ENCODE measurements at places on chromosomes 2 and 18.

DNA sequence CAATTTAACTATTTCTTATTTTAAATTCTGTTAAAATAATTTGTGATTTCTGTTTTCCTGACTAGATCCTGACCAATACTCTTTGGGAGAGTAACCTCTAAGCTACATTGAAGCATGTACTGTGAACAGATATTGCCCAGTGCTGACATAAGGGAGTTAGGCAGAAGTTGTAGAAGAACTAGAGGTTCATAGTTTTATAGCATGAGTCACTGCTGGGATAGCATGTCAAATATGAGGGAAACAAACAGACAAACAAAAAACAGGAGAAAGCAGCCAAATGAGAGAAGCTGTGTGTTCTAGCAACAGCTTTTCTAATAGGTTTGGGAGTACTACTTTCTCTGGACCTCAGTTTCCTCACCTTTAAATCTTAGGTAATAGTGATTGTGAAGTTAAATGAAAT, 72.4 kb downstream of the CERS6 start:
- no peak for DNase-seq

GRCh38 chr18:69680123-69680522, 267.6 kb downstream of the CD226 start:
- no peak for DNase-seq

GRCh38 chr2:68345129-68345875, 19.8 kb upstream of the PLEK start:
- DNase-seq: peak; percentile 18

- DNase-seq: peak; percentile 80
Measured at GRCh38 chr2:8515864-8516533, 165.9 kb upstream of the ID2 start.

DNA sequence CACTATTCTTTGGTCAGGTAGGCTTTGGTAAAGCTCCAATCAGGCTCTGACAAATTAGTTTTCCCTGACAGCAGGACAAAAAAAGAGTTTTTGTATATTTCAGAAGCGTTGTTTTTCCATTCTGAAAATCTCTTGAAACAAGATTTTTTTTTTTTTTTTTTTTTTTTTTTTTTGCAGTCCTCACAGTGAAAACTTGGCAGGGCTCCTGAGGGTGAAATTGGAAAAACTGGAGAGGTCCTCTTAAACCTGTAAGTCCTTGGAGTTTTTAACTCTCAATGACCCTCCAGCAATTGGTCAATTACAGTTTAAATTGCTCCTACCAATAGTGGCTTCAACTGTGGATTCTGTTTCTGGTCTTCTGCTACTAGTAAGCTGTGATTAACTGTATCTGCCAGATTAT, 244.5 kb upstream of the PKDCC start:
- no peak for DNase-seq

GRCh38 chr2:18387441-18388206, 172.8 kb downstream of the RDH14 start:
- peak; percentile 65 for DNase-seq

GRCh38 chr2:140353541-140353940, 1573.4 kb upstream of the NXPH2 start:
- no peak for DNase-seq

DNA sequence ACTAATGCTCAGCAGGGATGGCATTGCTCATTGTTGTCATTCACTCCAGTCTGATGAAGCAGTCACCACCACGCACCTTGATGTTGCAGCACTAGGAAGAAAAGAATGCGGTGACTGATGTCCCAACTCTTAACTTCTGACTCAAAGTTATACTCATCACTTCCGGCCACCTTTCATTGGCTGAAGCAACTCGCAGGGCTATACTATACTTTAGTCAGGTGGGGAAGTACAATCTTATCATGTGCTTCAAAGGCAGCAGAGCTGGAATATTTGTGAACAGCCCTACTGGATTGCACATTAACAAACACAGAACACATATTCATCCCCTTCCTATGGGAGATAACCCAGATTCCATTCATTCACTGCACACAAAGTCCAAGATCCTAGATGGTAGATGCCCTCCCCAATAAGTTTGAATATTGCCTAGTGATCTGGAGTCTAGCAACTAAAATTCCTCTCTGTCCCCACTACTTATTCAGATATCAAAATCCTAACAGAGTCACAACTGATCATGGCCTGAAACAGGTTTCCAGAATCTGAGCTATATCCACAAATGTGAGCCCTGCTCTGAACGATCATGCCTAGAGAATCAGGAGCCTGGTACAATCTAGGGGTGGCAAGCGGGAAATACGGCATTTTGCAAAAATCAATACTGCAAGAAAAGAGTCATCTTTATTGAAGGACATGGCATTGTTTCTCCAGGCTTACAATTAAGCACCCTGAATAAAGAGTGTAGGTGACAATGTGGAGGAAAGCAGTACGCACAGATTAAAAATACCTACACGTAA, 3.4 kb upstream of the SPATS2L start:
- no peak for DNase-seq

DNA sequence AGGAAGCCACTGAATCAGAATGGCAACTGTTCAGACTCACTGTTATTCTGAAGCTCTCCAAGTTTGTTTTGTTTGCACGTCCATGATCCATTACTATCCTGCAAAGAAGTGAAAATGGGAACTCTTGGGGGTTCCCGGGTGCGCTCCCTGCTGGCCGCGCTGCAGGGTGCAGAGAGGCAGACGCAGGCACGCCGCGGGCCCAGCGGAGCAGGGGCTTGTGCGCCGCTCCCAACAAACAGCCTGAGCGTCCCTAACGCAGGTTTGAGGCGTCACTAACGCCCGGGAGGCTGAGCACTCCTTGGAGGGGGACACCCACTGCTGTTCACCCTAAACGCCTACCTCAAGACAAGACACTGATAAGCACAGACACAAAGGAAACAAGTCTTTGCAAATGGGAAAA, 14.3 kb upstream of the PIEZO2 start:
- DNase-seq: peak; percentile 41

DNA sequence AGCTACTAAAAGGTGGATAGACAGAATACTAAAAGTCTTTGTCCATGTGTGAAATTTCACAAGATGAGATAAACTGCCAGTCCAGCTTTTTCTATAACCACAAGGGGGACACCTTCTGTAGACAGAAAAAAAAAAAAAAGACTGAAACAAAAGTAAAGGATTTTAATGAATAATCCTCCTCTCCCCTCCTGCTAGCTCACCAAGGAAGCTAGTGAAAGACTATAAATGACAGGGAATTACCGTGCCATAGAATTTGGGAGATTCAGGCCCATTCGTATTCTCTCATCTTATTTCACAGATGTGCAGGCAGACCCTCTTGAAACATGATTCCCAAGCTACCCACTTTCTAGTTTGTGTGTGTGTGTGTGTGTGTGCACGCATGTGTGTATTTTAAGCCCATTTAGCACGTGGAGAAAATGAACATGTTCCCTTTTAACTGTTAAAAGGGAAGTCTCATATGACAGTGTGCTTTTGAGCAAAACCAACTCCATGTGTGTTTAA, 36.3 kb upstream of the SLC8A1 start:
- peak; percentile 28 for DNase-seq

DNA sequence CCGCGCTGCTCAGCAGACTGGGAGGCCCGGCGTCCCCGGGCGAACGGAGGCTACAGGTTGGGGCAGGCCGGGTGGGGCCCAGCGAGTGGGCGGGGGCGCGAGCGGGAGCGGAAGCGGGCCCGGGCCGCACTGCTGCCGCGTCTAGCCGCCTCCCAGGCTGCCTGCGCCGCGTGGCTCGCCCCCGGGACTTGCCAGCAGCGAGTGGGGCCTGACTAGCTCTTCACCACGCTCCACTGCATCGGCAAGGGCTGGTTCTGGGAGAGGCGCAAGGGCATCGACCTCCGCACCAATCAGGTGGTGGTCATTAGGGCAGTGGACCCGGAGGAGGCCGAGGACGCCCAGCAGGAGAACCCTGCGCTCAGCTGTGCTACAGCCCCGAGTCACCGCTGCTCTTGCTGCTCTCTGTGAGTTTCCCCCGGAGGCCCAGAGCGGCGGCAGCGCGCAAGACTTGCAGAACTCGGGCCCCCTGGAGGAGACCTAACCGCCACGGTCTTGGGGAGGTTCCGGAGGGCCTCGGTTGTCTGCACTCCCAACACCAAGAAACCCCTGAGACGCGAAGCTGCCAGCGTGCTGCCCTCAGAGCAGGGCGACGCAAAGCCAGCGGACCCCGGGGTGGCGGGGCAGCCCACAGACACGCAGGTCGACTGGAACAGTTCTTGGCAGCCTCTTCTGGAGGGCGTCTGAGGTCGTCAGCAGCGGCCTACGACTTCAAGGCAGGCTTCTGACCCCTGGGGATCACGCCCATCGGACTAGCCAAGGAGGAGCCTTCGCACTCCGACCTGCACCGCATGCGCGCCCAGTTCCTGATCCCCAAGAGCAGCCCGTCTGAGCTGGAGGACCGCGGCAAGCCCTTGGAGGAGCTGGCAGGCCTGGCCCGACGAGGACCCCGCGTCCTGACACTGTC, 27.2 kb upstream of the PTPN2 start:
- no peak for DNase-seq

GRCh38 chr2:136024616-136025015, 39.2 kb upstream of the DARS1 start:
- no peak for DNase-seq

- no peak for DNase-seq
Measured at GRCh38 chr2:241197947-241198346, 9.5 kb downstream of the ANO7 start.

DNA sequence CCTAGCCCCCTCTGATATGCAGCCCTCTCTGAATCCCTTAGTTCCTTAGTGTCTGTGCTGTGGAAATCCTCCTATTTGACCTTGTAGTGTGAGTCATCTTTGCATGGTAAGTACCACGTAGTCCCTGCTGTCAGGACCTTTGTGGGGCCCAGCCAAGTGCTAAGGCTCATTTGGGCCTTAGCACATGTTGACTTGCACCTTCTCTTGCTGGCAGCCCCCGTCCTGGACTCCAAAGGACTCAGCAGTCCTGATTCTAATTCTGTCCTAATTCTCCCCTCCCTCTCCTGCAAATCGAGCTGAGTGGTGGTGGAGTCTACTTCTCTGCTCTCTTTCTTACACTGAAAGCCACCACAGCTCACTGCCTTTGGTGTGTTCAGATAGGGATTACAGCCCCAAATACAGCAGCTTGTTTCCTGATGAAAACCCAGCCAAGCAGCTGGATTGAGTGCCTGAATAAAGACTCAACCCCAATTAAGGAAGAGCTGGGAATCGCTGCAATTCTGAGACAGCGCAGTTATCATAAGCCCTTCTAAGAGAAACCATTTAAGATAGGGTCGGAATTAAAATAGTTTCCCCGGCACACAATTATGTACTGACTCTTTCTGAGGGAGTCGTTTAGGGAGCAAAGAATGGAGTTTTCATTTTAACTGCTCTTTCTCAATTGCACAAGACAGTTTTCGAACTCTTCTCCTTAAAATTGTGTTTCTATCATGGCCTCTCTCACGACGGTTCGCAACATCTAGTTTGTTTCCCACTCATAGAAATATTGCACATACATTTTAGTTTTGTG, 215.6 kb upstream of the TNP1 start:
- DNase-seq: no peak

DNA sequence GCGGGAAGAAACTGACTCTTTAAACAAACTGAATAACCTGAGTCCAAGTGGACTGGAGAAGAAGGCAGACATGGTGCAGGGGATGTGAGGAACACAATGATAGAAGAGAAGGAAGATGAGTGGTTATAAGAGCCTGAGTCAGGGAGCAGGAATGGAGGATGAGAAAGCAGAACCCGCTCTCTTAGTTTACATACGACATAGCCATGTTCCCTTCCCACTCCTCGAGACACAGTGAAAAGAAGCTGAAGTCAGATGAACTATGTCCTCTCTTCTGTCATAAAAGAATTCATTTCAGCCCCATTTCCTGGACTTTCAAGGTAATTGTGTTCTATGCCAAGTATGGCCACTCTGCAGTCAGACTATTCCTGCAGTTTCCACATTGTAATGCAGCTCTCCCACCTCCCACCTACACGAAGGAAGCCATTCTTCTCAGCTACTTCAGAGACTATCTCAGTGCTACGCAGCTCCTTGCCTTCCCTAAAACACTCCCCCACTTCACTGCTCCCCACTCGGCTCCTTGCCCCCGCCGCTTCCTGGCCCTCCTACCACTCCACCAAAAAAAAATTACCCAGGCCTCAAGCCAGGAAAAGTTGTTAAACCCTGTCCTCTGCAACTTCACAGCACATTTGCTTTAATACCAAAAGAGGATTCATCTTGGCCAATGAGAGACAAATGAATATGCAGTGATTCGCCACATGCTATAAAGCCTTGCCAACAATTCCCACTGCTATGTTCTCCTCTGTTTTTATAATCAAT, 323.4 kb upstream of the EPHA4 start:
- DNase-seq: no peak

- no peak for DNase-seq
Measured at GRCh38 chr2:106584304-106584954, 97.3 kb downstream of the CD8B2 start.

DNA sequence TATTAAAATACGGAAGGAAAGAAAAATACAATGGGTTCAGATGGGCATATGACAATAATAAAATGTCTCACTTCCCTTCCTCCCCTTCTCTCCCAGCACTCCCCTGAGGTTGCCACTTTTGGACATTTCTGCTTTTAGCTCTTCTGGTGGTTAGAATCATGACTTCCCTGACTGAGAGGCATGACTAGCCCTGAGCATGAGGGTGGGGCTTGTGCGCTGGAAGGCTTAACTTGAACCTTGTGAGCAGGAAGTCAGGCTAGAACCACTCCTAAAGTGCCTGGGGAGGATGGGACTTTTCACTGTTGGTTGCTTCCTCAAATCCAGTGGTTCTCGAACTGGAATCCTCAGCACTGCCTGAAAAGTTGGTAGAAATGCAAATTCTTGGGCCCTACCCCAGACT, 19.7 kb upstream of the ARHGAP25 start:
- DNase-seq: peak; percentile 62

DNA sequence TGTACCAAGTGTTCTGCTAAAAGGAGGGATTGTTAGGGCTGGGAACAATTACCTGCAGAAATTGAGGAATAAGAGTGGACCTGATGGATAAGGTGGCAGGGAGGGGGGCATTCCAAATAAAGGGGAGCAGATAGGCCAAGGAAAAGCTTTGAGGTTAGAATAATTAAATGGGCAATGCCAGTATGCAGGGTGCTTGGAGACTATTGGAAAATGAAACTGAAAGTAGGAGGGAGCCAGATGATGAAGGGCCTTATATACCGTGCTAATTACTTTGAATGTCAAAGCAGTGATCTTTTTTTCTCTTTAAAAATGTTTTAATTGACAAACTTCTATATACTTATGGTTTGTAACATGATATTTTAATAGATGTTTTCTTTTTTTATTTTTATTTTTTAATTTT, 42.9 kb downstream of the MMADHC start:
- peak; percentile 30 for DNase-seq

DNA sequence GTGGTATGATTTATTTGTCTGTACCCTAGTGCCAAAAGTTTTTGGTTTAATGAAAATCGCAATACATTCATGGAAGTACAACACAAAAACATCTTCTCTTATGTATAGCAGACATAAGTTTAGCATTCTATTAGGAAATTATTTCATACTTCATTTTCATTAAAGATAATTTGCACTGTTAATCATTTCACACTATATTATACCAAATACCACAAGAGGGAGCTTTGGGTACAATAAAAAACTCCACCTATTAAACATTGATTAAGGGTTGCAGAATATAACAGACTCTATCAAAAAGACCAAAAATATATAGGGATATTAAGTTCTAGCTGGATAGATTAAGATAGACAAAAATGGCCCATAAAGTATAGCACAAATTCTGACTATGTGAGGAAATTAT, 79.0 kb downstream of the SLC66A3 start:
- DNase-seq: no peak

Measured in RPMI8226 (cell line).